CD4-positive, alpha-beta T cell treated with Interleukin-17A for 1 hour (primary cell): ENCODE measurements at places on chromosomes 5 and 9.

GRCh38 chr9:1495282-1496030, 445.3 kb downstream of the DMRT2 start:
- DNase-seq: no peak

DNA sequence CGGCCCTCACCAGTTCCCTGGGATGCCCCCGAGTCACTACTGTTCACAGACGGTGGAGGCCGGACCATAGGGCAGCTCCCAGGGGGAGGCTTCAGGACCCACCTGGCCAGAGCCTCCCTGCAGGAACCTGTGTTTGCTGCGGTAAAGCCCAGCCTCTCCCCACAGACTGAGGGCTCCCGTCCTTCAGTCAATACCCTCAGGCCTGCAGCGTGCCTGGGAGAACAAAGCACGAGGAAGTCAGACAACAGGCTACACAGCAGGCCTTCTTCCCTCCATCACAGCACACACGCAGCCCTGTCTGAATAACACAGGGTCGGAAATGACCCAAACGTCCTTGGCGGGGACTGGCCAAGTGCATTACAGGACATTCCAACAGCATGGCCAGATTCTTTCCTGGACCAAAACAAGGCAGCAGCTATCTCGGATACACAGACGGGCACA, 34.4 kb downstream of the COL23A1 start:
- DNase-seq: no peak

GRCh38 chr9:5899292-5899691, 8.6 kb downstream of the MLANA start:
- DNase-seq: no peak

- no peak for DNase-seq
These were observed 10.7 kb upstream of the CREBRF start for GRCh38 chr5:173045474-173045873.

DNA sequence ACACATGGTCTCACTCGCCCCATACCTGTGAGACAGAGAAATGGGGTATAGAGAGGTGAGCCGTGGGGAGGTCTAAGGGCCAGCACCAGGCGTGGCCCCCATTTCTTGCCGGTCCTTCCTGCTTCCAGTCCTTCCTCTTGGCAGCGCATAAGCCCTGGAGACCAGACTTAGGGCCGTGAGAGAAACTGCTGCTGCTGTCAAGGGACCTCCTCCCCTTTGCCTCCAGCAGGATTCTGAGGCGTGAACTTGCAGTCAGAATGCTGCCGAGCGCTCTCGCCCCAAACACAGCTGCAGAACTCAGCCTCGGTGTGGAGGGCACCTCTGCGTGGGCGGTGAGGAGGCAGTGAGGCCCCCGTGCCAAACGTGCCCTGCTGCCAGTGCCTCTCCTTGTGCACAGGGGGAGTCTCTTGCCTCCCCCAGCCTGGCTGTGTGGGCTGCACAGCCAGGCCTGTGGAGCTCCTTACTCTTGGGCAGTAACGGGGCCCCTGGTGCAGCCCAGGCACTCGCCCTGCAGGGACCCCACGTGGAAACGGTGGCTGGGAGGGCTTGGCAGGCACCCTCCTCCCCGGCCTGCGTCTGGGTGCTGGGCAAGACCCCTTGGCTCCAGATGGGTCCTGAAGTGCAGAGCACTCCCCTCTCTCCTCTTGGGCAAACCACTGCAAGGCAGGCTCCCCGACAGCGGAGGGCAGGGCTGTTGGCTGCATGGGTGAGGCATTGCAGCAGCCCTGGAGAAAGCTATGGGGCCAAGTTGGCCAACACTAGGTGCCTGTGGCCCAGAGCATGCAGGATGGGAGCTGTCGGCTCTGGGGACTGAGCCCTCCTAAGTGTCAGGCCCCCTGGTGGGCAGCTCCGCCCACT, 85.4 kb downstream of the RXRA start:
- DNase-seq: no peak

DNA sequence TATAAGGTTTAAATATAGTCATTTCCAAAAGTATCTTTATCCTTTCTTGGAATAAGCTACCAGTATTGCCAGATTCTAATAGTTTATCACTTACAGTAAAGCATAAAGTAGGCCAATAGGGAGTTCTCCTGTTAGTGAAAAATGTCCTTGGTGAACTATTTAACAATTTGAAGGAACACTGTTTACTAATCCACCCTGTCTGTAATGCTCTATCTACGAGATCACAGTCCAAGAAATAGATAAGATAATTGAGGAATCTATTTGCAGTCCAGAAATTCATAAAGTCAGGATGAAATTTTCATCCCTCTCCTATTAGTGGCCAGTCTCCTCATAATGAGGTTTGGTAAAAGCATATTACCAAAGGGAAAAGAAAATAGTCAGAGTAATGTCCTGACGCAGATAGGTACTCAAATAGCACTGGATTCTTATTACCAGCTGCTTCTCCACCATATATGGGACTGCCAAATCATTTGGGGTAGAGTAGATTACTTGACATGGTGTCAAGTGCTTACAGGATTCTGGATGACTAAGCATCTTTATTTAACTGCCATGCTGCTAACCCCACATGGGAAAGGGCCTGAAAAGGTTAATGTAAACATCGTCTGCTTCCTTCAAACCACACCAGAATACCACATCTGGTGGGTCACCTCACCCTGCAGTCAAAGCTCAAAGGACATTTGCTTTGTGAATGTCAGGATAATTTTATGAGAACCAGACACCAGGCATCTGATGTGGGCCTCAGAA, 808.1 kb downstream of the EFNA5 start:
- DNase-seq: no peak

DNA sequence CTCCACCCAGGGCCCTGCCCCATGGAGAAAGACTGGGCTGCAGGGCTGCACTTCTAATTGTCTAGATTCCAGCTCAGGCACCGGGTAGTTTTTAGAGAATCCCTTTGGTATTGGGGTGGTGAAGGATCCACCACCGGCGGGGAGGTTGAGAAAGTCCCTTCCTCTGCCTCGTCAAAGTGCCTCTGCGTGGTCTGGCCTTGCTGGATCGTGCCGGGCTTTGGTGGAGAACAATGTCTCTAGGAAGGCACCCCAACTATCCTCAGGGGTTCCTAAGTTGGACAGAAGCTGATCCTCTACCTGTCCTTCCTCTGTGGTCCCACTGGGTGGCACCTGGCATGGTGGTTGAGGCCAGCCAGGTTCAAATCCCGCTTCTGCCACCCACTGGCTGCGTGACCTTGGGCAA, 7.3 kb upstream of the AMBP start:
- no peak for DNase-seq
